HAP-1 (cell line): ENCODE measurements at places on chromosomes 16 and 17.

- no peak for DNase-seq
These were observed 14.9 kb downstream of the IRF8 start for GRCh38 chr16:85913688-85914422.

DNA sequence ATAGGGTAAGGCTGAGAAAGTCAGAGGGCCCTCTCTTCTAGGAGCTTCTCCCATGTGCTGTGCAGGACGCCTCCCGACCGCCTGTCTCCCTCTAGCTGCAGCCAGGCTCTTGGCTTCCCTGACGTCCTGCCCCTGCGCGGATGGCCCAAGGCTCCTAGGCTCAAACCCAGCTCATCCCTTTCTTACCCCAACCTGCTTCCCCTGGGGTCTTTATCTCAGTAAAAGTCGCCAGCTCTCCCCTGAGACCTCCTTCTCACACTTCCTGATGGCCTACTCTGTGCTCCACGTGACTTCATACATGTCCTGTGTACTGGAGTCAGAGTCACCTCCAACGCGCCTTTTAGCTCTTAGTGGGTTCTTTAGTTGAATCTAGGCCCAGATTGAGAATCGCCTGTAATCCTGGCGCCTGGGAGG, 1.1 kb upstream of the ZNF747 start:
- peak; percentile 76 for DNase-seq

GRCh38 chr17:61491981-61492380, 39.8 kb downstream of the TBX4 start:
- no peak for DNase-seq

GRCh38 chr16:23520500-23520899, 10.2 kb upstream of the GGA2 start:
- no peak for DNase-seq

DNA sequence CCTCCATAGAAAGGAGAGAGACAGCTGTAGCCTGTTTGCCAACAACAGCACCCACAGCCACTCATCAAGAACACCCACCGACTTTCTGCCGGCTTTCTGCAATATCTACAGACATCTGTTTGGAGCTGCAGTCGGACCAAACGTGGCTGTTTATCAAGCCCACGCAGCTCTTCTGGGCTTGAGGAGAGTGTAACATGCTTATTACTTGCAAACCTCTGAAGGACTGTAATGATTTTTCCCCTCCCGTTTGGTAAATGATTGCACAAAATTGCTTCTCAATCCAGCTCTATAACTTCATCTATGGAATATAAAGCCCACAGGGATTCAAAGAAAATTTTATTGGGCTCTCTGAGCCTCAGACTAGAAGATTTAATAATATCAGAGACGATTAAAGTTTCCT, 100.5 kb downstream of the VAT1L start:
- no peak for DNase-seq

DNA sequence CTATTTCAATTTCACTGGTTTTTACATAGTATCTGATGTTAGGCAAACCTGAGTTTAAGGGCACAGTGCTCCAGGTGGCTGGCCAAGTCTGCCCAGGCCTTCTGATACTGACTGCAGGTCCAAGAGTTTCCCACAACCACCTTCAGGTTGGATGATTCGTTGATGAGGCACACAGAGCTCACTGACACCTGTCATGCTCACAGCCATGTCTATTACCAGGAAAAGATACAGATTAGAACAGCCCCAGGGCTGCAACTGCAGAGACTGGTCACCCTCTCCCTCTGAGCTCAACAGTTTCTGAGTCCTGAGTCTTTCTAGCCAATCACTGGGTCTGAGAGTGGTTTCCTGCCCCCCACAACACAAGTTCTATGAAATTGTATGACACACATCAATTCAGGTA, 37.2 kb downstream of the MEAK7 start:
- DNase-seq, result no peak

GRCh38 chr16:85682516-85682915, 6.2 kb downstream of the GINS2 start:
- DNase-seq, result no peak
